ENCODE measurements at places on chromosomes 7 and 10. TPM values are rescaled to one million over a fixed set of nuclear protein-coding genes. Genes with fewer than 3 reads are reported as not detected.

GRCh38 chr7:139738101-139738489 lies 39.7 kb downstream of the HIPK2 start:
- DNase-seq: no peak

DNA sequence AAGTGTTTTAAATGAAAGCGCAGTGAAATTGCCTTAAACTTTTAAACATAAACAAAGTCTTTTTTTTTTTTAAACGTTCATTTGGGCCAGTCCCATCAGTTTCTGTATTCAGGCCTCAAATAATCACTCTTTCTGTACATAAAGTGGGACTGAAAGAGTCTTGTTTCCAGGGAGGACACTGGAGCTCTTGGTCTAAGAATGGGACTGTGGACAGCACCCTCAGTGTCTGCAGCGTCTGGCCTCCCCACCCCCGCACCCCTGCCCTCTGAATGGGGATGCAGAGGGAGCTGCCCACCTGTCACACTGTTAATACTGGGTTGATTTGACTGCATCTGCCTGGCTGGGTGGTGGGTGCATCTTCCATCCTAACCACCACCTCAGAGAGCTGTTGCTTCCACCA lies 5.2 kb downstream of the ZNF365 start:
- DNase-seq: no peak

- DNase-seq: no peak
Observed at GRCh38 chr7:18459484-18460245, 35.9 kb upstream of the HDAC9 start.

DNA sequence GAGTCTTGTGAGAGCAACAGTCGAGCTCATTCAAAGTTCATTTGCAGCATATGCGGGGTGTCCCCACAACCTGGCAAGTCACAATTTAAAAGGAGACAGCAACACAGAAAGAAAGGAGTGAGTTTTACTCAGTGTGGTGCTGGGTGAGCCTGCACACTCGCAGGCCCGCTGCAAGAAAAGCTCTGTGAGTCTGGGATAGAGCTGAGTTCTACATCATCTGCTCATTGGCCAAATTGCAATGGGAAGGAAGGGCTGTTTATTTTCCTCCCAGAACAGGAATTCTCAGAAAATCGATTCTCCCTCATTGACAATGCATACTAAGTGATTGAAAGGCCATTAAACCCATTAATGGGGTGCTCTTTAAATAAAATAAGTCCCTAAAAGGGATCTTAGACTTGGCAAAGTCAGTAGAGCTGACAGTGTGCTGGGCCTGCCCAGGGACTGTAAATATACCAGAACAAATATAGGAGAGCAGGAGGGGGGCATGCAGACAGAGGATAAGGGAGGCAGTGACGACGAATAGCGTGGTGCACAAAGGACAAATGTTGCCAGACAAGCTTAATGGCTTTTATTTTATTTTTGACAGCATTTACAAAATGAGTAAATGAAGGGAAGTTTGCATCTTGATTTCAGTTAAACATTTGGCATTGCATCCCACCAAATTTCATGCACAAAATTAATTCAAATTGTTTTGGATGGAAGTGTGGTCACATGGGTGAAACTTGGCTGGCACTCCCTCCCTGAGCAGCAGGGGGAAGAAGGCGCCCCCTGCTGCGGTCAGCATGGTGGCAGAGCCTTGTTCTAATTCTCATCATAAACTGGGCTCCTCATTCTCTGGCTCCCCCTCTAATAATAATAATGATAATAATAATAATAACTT lies 215.7 kb downstream of the SNX10 start:
- DNase-seq: no peak

- DNase-seq: no peak
Observed at GRCh38 chr10:122492006-122492405, 30.7 kb downstream of the HTRA1 start.

GRCh38 chr7:91685544-91685943 lies 195.0 kb downstream of the MTERF1 start:
- DNase-seq: no peak

GRCh38 chr10:49000437-49001398 lies 61.1 kb upstream of the LRRC18 start:
- DNase-seq: peak; percentile 46

DNA sequence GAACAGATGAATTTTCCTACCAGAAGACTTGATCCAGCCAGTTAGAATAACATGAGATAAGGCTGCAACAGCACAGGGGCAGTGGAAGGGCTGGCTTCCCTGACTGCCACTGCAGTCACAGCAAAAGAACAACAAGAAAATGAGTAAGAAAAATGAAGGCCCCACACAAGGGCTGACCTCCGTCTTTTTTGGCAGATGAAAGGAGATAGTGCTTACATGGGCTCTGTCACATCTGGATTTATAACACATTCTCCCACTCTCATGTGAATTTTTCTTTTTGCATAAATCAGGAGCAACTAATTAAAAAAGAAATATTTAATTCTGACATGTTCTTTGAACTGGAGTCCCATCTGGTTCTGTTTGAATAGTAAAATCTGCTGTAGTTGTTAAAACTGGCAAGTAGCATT lies 99.6 kb downstream of the NRP1 start:
- no peak for DNase-seq

GRCh38 chr7:124460056-124460450 lies 305.5 kb downstream of the GPR37 start:
- DNase-seq: no peak

DNA sequence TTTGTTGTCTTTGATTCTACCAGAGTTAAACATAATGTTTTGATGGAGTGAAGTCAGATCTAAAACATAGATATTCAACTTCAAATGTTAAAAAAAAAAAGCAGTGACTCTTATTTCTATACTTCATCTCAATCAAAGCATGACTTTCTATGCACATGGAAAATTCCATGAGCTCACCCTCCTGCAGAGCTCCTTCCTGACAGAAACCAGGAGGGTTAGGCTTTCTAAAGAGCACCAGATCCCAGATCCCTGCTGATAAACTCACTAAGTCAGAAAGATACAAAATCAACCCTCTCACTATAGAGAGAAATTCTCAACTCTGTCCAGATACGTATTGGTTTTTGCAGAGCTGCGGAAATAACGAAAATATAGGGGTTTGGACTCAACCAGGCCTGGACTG lies 122.6 kb downstream of the FAM107B start:
- DNase-seq: no peak

GRCh38 chr10:95445223-95445836 lies 115.8 kb downstream of the SORBS1 start:
- DNase-seq: no peak

DNA sequence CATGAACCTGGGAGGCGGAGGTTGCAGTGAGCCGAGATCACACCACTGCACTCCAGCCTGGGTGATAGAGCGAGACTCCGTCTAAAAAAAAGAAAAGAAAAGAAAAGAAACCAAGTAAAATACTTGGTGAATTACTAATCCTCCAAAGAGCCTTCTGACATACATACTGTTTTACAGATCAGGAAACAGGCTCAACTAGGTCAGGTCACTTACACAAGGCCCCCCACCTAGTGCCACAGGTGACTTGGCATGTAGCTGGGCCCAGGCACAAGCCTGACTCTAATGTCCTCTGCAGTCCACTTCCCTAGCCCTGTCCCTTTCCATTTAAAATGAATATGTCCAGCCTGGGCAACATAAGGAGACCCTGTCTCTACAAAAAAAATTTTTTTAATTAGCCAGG lies 157.0 kb downstream of the TPST1 start:
- no peak for DNase-seq

DNA sequence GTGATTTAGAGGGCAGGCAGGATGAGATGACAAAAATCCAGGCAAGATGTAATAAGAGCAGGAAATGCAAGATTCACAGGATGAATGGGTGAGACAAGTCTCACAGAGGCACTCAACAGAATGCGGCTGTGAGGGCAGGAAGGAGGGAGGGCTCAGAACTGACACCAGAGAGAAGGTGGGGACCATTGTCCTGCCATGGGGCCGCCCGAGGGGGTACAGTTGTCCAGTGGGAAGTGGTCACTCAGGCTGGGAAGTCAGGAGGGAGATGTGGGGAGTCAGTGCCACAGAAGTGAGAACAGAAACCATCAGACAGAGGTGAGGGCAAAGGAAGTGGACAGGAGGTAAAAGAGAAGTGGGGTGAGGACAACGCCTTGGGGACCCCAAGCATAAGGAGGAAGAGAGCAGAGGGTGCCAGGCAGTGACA lies 8.9 kb downstream of the HIP1 start:
- DNase-seq: no peak

The MSMB gene
- not detected for total RNA-seq

The MYO3A gene
- total RNA-seq: not detected

The ASB10 gene
- total RNA-seq: not detected

The TEX47 gene
- total RNA-seq: not detected

The HDAC9 gene
- 0.81 TPM for total RNA-seq

The PHKG1 gene
- total RNA-seq: 0.99 TPM

The CDK5 gene
- total RNA-seq: 18.8 TPM

The CNPY1 gene
- total RNA-seq: not detected
